Activated effector memory CD4-positive, alpha-beta T cell treated with anti-CD3 and anti-CD28 coated beads, Interleukin-2, amount 50 U/mL, for 16 hours (primary cell): ENCODE measurements at places on chromosomes 16 and 17.

DNA sequence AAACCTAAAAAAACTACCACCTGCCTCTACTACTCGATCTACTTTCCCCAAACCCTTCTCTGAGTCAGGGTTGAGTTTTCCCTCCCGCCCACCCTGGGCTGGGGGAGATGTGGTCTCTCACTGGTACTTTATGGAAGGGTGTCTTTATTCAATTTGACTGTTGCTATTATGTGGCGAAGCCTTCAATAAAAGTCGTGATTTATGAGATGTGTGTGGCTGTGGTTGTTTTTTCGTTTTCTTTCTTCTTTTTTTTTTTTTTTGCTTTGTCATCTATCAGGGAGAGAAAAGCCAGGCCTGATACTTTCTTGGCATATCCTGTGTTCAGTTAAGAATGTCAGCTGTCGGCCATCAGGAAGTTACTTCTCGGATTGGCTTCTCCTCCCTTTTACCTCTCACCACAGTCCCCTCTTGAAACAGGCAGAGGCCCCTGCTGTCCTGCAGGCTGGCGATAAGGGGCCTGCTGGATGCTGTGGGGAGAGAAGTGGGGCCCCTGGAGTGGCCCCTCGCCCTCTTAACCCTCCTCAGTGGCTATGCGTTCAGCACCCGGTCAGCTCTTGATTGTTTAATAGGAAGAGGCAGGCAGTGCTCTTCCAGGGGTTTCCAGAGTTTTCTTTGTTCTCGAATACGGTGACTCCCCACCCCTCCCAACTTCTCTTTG lies 123.0 kb downstream of the MSI2 start:
- DNase-seq: no peak

DNA sequence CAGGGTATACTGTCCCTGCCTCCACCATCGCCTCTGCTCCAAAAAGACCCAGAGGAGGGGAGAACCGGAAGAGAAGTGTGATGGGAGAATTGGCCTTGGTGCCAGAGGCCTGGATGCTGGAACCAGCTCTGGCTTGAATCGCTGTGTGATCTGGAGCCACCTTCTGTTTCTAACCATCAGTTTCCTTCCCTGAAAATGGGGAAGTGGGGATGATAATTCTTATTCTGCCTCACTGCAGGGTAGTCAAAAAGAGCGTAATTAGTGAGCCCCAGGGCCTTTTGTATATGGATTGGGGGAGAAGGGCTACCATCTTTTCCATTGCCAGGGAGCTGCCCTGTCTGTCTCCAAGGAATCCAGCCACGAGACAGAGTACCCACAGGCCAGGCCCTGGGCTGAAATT lies 52.2 kb downstream of the CCT6B start:
- DNase-seq: no peak

- no peak for DNase-seq
Observed at GRCh38 chr17:60472449-60472848, 50.2 kb downstream of the CHCT1 start.

DNA sequence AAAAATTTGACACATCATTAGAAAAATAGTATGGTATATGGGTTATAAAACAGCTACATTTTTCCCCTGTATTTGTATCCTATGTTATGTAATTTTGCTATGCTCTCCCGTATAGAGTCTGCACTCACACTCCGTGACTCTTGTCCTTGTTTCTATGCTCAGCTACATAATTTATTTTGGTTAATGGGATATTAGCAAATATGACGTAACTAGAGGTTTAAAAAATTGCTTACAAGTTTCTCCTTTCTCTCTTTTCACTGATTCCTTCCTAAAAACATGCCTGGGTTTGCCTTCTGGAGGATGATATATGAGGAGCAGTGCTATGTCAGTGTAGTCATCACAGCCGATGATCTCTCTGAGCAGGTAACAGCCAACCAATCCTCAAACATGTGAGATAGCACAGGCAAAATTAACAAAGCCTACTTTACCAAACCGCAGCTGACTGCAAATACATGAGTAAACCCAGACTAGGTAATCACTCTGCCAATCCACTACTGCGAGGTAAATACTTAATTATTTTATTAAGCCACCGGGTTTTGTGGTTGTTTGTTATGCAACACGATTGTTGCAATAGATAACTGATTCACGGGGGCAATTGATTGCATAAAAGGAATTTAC lies 126.9 kb downstream of the KIF2B start:
- DNase-seq: no peak

- no peak for DNase-seq
Observed at GRCh38 chr16:15052747-15053476, 3.0 kb downstream of the NTAN1 start.

- DNase-seq: no peak
Observed at GRCh38 chr17:46834846-46835245, 16.4 kb upstream of the WNT3 start.

- DNase-seq: no peak
Observed at GRCh38 chr16:56783344-56783743, 53.4 kb downstream of the NUP93 start.

GRCh38 chr17:20095336-20096080 lies 86.3 kb downstream of the SPECC1 start:
- no peak for DNase-seq

GRCh38 chr16:50260206-50261159 lies 5.9 kb upstream of the ADCY7 start:
- peak; percentile 30 for DNase-seq

- DNase-seq: no peak
Observed at GRCh38 chr17:60386147-60387058, 5.5 kb downstream of the USP32 start.

DNA sequence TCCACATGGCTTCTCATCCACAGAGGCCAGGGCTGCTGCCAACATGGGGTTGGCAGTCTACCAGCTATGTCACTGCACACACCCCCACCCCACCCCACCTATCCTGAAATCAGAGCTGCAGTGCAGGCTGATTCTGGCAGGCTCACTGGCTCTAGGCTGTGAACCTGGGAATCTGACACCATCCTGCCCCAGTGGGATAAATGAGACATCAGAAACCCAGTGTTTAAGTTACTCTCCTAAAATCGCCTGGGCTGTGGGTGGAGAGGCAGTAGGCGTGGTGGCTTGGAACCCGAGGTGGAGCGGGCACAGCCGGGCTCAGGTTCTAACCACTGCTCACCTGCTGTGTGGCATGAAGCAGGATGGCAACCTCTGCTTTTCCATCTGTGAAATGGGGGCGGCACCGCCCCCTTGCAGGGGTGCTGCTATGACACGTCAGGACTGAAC lies 5.6 kb downstream of the SLC38A8 start:
- no peak for DNase-seq

DNA sequence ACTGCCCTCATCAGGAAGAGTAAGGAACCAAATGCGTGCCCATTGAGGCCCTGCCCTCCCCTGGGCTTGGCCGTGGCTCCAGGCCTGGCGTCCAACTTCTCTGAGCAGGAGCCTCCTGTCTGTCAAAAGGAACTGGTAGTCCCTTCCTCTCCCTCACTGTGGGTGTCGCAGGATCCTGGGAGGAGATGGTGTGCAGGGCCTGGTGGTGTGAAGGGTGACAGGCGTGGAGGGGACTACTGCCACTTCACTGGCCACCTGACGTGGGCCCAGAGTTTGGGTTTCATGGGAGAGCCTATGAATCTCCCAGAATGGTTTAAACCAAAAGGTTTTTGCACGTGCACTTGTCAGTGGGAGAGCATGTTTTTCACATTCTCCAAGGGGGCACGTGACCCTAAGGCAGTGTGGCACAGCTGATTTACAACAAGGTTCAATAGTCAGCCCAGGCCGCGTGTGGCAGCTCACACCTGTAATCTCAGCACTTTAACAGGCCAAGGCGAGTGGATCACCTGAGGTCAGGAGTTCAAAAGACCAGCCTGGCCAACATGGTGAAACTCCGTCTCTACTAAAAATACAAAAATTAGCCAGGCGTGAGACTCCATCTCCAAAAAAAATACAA lies 12.5 kb downstream of the ARL2BP start:
- DNase-seq: no peak

DNA sequence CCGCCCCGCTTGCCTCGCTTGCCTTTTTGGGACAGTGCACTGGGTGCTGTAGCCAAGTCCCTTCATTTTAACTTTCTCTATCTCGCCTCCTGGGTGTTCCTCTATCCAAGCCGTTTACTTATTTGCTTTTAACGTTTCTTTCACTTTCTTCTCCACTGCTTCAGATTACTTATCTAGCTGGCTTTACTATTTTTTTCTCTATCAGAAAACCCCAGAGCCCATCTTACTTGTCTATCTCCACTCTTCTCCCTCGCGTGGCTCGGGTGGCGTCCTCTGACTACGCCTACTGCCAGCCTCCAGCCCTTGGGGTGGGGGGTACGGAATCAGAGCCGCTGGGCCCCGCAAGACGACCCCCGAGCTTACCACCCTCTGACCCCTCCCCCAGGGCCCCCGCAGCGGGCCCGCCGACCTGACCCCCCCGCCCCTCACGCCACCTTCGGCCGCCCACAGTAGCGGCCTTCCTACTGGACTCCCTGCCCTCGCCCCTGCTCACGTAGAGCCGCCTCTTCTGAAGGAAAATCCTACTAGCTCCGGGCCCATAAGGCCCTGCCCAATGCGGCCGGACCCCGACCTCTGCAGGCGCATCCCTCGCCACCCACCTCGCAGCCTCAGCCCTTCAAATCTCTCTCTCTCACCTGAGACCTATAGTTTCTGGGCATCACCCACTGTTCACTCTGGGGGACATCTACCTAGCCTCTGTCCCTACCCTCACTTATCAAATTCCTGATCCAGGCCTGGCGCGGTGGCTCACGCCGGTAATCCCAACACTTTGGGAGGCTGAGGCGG lies 1.0 kb upstream of the SLC12A4 start:
- no peak for DNase-seq

DNA sequence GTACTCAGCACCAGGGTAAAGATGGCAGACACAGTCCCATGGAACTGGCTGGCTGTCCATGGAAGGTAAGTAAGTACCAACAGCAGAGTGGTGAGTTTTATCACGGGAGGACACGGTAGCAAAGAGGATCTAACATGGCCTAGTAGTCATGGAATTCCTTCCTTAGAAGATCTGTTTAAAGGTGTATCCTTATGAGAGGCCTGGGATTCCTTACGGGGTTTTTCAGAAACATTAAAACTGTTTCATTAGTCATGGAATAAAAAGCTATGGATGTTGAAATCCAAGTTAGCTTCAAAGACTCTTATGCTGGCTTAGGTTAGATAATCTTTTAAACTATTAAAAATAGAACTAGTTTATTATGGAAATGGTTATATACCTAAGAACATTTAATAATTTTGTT lies 7.4 kb downstream of the FTO start:
- no peak for DNase-seq

- no peak for DNase-seq
Observed at GRCh38 chr17:36808180-36808661, 129.1 kb upstream of the LHX1 start.

- no peak for DNase-seq
Observed at GRCh38 chr17:56777859-56778258, 55.9 kb downstream of the C17orf67 start.

DNA sequence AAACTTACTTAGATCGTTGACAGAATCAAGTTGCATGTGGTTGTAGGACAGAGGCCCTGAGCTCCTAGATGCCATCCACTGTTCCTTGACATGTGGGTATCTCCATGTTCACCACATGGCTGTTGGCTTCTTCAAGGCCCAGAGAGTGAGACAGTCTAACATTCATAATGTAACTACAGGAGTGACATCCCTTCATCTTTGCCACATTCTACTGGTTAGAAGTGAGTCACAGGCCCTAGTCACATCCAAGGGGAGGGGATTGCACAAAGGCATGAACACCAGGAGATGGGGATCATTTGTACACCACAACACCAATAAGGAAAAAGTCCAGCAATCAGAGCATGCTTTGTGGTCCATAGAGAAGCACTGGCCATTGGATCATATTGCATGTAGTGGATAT lies 56.6 kb downstream of the WSCD1 start:
- DNase-seq: no peak

- no peak for DNase-seq
Observed at GRCh38 chr16:81539009-81539758, 94.6 kb downstream of the CMIP start.

GRCh38 chr17:72120642-72121163 lies at the start of gene SOX9:
SOX9 (plus strand) TSS chr17:72121020; CDS start chr17:72121392, 372 bp downstream.
- DNase-seq: no peak

- no peak for DNase-seq
Observed at GRCh38 chr17:44584443-44584842, 27.2 kb downstream of the FZD2 start.

DNA sequence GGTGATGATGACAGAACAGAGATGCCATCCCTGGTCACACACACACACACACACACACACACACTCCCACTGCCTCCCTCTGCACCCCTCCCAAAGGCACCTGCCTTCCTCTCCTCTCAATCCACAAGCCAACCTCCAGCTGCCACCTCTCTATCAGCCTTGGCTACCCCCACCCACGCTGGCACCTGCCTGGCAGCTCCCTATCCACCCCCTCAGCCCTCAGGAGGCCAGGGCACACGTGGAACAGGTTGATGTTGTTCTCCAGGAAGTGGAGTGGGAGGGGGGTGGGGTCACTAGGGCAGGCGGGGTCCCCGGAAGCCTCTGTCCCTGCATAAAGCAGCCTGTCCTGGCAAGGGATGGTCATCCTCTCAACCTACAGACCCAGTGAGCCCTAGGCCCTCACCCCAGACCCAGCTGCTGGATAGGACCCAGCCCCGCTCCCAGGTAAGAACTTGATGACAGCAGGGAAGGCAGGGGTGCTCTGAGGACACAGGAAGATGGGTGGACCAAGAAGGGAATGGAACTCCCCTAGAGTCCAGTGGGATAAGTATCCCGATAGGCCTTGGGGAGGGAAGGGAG lies at the start of gene GSDMA:
Gene GSDMA, plus strand, starts transcription at position 363 of the 579 bp plus-strand sequence. CDS start 2,684 bp downstream, outside the sequence.
- DNase-seq: no peak

GRCh38 chr17:44005527-44006271 lies 1.3 kb downstream of the NAGS start:
- DNase-seq: peak; percentile 79

DNA sequence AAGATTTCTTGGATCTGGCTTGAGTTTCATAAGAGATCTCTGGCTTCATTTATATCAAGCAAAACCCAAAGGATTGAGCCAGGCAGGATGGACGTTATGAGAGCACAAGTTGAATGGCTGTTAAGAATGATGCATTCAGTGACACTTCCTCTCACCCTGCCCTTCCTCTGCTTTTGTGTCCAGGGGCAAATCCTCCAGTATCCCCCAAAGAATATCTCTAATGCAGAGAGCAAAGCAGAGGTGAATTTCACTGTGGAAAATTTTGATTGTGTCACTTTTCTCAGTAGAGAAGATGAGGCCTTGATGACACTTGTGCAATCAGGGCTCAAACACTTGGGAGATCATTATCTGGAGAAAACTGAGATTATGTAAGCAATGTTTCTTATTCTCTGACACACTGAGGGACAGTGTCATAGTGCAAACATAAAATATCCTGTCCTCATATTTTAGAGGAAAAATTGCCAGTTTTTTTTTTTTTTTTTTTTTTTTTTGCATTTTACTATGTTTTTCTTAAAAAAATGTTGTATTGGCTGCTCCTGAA lies 25.3 kb downstream of the MARCHF10 start:
- no peak for DNase-seq
